ENCODE measurements at places on chromosomes 16 and 17.

DNA sequence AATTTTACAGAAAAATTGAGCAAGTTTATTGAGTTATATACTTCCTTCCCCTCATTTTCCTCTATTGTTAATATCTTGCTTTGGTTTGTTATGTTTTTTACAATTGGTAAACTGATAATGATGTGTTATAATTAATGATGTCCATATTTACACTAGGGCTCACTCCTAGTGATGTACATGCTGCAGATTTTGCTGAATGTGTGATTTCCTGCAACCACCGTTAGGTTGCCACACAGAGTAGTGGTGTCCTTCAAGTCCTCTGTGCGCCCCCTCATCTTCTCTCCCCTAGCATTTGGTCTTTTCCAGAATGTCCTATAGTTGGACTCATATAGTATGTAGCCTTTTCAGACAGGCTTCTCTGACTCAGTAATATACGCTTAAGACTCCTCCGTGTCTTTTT, 167.5 kb downstream of the RPTOR start:
- DNase-seq = no peak

DNA sequence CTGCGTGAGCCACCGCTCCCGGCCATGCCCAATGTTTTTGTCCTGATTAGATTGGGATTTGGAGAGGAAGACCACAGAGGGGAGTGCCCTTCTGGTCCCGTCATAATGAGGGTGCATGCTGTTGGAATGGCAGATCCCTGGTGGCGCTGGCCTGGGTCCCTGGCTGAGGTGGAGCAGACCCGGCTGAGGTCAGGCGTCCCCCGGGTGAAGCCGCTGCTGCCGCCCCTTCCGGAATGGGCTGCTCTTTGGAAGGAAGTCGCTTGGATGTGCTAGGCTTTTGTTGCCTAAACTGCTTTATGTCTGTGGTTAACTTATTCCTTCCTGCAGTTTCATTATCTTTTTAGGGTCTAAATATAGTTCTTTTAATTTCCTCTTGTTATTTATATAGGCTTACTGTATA, 120.3 kb upstream of the CHMP6 start:
- DNase-seq = no peak

DNA sequence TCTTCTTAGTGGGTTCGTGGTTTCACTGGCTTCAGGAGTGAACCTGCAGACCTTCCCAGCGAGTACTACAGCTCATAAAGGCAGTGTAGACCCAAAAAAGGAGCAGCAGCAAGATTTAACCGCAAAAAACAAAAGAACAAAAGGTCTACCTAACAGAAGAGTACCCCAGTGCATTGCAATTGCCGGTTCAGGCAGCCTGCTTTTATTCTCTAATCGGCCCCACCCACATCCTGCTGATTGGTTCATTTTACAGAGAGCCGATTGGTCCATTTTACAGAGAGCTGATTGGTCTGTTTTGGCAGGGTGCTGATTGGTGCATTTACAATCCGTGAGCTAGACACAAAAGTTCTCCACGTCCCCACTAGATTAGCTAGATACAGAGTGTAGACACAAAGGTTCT, 2.0 kb upstream of the ARRB2 start:
- no peak for DNase-seq

DNA sequence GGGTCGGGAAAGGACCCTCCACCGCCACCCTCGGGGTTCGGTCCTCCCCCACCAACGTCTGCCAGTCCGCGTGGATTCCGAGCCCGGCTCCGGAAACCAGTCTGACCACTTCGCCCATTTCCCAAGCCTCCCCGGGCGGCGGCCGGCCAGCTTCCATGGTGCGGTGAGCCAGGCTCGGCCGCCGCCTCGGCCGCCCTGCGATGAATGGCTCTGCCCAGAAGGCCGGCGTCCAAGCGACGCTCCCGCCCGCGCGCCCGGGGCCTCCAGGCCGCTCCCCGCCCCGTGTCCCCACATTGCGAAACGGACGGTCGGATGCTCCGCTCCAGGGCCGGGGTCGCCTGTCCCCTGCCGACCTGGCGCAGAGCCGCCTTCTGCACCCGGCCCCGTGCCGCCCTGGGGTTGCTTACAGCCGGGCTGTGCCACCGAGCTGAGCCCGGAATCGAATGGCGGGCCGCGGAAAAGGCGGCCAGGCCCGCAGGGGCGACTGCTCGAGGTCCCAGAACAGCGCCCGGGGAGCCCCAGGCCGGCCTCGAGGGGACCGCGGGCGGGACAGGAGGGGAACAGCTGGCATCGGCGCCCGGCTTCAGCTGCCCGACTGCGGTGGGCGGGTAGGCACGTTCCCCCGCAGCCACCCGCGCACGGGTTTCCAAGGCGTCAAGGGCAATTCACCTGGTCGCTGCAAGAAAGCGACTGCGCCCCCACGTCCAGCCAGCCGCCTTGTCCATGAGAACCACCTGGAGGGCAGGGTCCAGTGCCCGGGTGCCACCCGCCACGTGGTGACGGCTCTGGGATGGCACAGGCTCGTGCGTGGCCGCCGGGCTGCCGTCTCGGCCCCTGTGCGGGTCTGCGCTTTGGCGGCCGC, 18.3 kb upstream of the CBX8 start:
- DNase-seq = no peak

DNA sequence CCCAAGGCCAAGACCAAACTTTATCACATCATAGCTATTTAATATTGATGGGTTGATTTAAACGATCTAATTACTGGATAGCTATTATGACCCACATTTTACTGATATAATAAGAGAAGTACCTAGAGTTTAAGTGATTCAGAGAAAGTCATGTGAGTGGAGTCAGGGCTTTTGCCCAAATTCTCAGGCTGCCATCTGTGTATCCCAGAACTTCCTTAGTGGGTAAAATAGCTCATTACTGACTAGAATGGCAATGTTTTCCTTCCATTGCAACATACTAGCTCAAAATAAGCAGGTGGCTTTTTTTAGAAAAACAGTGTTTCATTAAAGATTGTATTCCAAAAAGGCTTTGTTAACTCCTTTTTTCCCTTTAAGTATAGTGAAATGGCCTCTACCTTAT, 113.9 kb upstream of the MAF start:
- no peak for DNase-seq
